Hematopoietic multipotent progenitor cell treated with erythropoietin and hydrocortisone succinate and interleukin-3 and kit ligand, for 15 days (in vitro differentiated cells): ENCODE measurements at places on chromosomes 6 and 20.

DNA sequence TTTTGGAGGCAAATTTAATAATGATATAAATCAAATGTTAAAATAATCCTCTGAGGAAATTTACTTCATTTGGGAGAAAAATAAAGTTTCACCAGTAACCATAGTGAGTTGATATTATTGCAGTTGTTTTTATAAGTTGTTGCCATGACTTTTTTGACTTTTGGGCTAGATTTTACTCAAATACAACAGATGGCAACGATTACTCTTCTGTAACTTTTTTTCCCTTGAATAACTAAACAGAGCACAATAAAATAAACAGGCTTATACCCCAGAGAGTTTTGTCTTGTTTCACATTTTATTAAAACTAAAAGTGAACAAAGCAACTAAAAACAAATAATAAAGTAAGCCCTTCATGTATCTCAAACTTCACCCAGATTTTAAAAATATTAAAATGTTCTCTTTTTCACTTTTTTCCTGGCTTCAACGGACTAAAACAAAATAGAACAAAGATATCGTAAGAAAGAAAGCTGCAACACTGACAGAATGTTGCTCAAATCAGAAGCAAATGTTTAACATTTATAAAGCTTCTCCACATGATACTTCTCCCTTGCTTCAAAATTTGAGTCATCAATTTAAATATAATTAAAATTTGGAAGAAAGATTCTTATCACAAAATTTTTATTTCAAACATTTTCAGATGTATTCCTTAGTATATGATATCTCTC lies 42.5 kb upstream of the BMP5 start:
- DNase-seq: no peak

DNA sequence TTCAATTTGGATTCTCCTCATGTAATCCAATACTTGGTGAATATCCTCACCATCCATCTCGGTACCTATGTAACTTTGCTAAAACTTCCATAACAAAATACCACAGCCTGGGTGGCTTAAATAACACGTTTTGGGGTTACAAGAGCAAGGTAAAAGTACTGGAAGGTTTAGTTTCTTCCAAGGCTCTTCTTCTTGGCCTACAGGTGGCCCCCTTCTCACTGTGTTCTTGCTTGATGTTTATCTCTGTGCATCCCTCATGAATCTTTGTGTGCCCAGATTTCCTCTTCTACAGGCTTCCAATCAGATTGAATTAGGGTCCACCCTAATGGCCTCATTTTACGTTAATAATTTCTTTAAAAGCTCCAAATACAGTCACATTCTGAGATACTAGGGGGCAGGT lies 163.3 kb upstream of the HCRTR2 start:
- DNase-seq: no peak

- DNase-seq: no peak
These were observed 93.2 kb upstream of the ZNF184 start for GRCh38 chr6:27565839-27566779.

DNA sequence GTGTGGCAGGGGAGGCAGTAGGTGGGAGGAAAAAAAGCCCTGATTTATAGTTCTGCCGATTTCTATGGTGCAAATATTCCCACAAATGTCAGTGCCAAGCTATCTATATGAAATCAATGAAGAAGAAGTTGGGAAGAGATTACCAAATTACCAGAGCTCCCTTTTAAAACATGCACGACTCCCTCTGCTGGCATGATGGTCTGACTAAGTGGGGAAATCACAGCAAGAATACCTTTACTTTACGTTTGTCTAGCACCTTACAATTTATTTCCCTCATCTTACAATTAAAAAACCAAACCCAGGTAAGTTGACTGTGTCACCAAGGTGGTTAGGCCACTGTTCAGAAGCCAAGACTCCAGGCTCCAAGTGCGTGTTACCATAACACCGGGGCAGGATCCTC lies 55.6 kb downstream of the AGPAT4 start:
- no peak for DNase-seq

DNA sequence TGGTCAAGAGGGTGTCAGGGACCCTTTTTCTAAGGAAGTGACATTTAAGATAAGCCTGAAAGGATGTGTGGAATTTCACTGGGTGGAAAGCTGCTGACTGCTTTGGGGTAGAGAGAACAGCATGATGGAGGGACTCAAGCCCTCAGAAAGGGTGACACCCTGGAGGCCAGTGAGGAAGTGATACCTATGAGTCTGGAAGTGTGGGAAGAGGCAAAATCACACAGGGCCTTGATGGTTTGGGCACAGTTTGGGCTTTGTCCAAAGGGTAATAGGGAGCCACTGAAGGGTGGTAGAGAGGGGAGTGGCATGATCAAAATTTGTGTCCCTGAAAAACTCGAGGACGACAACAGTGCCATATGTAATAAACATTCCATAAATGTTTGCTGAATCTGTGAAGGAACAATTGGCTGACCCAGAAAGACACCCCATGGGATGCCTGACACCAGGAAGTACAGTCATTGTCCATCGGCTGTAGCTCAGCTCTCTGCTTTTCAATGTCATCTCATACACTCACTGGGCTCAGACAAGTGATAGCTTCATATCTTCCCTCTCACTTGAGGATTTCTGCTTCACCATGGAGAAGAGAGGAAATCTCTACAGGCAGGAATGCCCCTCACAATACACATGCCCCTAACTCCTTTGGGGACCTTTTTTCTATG lies 21.3 kb downstream of the CASS4 start:
- DNase-seq: no peak

GRCh38 chr6:88115307-88115706 lies 50.8 kb downstream of the CNR1 start:
- no peak for DNase-seq
